Karpas-422 (cell line): ENCODE measurements at places on chromosomes 12 and 14.

- no peaks in the 10 kb centered on the region for H3K36me3 ChIP-seq
- no peaks in the 10 kb centered on the region for H3K27me3 ChIP-seq
- H3K4me1 ChIP-seq, result no peaks in the 10 kb centered on the region
- no peak overlapping the region for H3K4me3 ChIP-seq
Observed at GRCh38 chr12:32874078-32874477, 22.5 kb downstream of the PKP2 start.

- H3K27me3 ChIP-seq, result no peaks in the 10 kb centered on the region
- H3K27ac ChIP-seq, result peak overlapping the region; percentile 91
- H3K36me3 ChIP-seq, result peaks cover 30% of the 10 kb centered on the region; the same call in 1 of the 2 replicates
- peaks cover 42% of the 10 kb centered on the region for H3K4me1 ChIP-seq
- peak; percentile 88 for DNase-seq
Observed at GRCh38 chr12:120110550-120111501, 5.7 kb downstream of the RAB35 start.

DNA sequence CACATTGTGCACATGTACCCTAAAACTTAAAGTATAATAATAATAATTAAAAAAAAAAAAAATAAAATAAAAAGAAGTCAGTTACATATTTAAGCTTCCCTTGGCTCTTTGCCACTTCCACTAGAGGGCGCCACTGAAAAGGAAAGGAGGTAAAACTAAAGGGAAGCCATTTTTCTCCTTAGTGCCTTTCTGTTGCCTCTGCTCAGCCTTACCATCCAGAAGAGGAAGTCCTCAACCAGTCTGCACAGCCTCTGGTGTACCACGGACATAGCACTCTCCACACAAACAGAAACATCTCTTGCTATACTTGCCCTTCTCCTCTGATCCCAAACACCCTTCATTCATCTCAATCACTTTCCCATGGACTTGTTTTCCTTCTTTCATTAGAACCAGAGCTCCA lies 169.0 kb upstream of the EEA1 start:
- H3K27ac ChIP-seq, result no peak overlapping the region
- DNase-seq, result peak; percentile 95
- no peaks in the 10 kb centered on the region for H3K36me3 ChIP-seq
- H3K4me3 ChIP-seq, result no peak overlapping the region

GRCh38 chr12:30805959-30806358 lies 51.2 kb upstream of the CAPRIN2 start:
- no peak overlapping the region for H3K4me3 ChIP-seq
- H3K4me1 ChIP-seq, result no peaks in the 10 kb centered on the region
- no peak overlapping the region for H3K27ac ChIP-seq
- H3K36me3 ChIP-seq, result no peaks in the 10 kb centered on the region
- H3K27me3 ChIP-seq, result no peaks in the 10 kb centered on the region
- no peak for DNase-seq

GRCh38 chr12:122866950-122867607 lies 28.8 kb downstream of the VPS37B start:
- no peaks in the 10 kb centered on the region for H3K36me3 ChIP-seq
- DNase-seq, result no peak
- H3K4me1 ChIP-seq, result peaks cover 25% of the 10 kb centered on the region

DNA sequence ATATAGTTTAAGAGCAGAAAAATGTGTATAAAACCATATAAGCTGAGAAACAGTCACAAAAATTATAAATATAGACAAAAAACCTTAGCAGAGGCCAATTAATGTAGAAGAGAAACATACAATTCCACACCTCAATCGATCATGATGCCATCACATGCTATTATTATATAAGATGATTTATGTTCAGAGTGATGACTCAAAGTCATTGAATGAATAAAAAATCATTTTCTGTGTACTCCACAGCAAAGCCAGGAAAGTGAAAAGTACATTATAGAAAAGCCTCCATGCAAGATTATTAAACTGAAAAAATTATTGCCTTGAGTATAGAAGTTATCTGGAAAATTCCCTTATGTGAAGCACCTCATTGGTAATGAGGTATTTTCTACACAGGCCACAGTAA lies 229.2 kb upstream of the PPFIA2 start:
- no peak for DNase-seq
- no peaks in the 10 kb centered on the region for H3K36me3 ChIP-seq
- H3K4me3 ChIP-seq, result no peak overlapping the region
- no peak overlapping the region for H3K27ac ChIP-seq
- H3K4me1 ChIP-seq, result no peaks in the 10 kb centered on the region

GRCh38 chr14:103495854-103496253 lies 26.8 kb downstream of the CKB start:
- no peak overlapping the region for H3K4me3 ChIP-seq
- H3K27me3 ChIP-seq, result no peaks in the 10 kb centered on the region
- no peak for DNase-seq
- peaks cover 43% of the 10 kb centered on the region; the same call in 1 of the 2 replicates for H3K36me3 ChIP-seq
- H3K27ac ChIP-seq, result no peak overlapping the region
- H3K4me1 ChIP-seq, result peaks cover 3% of the 10 kb centered on the region; the same call in 1 of the 2 replicates

GRCh38 chr12:112969547-112970306 lies 8.6 kb upstream of the OAS2 start:
- no peaks in the 10 kb centered on the region for H3K27me3 ChIP-seq
- H3K27ac ChIP-seq, result no peak overlapping the region
- no peaks in the 10 kb centered on the region for H3K36me3 ChIP-seq
- no peaks in the 10 kb centered on the region for H3K4me1 ChIP-seq
- no peak overlapping the region for H3K4me3 ChIP-seq

GRCh38 chr12:52007982-52008510 lies 1.3 kb downstream of the TAMALIN start:
- no peaks in the 10 kb centered on the region for H3K36me3 ChIP-seq
- H3K4me3 ChIP-seq, result no peak overlapping the region
- peaks cover 26% of the 10 kb centered on the region for H3K4me1 ChIP-seq
- H3K27ac ChIP-seq, result no peak overlapping the region
- no peaks in the 10 kb centered on the region for H3K27me3 ChIP-seq

- no peak overlapping the region for H3K4me3 ChIP-seq
- H3K27me3 ChIP-seq, result no peaks in the 10 kb centered on the region
- H3K36me3 ChIP-seq, result no peaks in the 10 kb centered on the region
- H3K4me1 ChIP-seq, result no peaks in the 10 kb centered on the region
- H3K27ac ChIP-seq, result no peak overlapping the region
Observed at GRCh38 chr12:29486972-29487371, 10.5 kb downstream of the OVCH1 start.

- H3K4me1 ChIP-seq, result no peaks in the 10 kb centered on the region
- peaks cover 24% of the 10 kb centered on the region for H3K36me3 ChIP-seq
- no peaks in the 10 kb centered on the region for H3K27me3 ChIP-seq
- H3K4me3 ChIP-seq, result no peak overlapping the region
Observed at GRCh38 chr14:50254248-50254647, 22.9 kb upstream of the SOS2 start.

GRCh38 chr14:91573894-91574837 lies 64.1 kb upstream of the PPP4R3A start:
- DNase-seq, result no peak
- no peaks in the 10 kb centered on the region for H3K4me1 ChIP-seq
- H3K27me3 ChIP-seq, result no peaks in the 10 kb centered on the region; the same call in 1 of the 2 replicates
- H3K36me3 ChIP-seq, result no peaks in the 10 kb centered on the region
- H3K27ac ChIP-seq, result no peak overlapping the region

DNA sequence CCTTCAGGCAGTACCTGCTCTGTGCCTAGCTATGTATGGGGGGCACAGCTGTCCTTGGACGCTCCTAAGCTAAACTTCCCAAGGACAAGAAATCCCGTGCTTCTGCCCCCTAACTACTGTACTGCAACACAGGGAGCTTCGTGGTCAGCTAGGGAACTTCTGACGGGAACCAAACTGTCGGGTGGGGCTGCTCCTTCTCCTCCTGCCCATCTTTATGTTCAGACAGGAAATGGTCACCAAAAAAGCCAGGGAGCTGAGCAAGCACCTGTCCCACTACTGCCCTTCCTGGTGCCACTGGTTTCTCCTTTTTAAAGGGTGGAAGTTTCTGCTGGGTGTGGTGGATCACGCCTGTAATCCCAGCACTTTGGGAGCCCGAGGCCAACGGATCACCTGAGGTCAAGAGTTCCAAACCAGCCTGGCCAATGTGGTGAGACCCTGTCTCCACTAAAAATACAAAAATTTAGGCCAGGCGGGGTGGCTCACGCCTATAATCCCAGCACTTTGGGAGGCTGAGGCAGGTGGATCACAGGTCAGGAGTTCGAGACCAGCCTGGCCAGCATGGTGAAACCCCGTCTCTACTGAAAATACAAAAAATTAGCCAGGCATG lies 26.6 kb downstream of the PXN start:
- H3K36me3 ChIP-seq, result no peaks in the 10 kb centered on the region
- H3K4me1 ChIP-seq, result peaks cover 6% of the 10 kb centered on the region; the same call in 1 of the 2 replicates
- H3K27me3 ChIP-seq, result no peaks in the 10 kb centered on the region
- H3K27ac ChIP-seq, result no peak overlapping the region

DNA sequence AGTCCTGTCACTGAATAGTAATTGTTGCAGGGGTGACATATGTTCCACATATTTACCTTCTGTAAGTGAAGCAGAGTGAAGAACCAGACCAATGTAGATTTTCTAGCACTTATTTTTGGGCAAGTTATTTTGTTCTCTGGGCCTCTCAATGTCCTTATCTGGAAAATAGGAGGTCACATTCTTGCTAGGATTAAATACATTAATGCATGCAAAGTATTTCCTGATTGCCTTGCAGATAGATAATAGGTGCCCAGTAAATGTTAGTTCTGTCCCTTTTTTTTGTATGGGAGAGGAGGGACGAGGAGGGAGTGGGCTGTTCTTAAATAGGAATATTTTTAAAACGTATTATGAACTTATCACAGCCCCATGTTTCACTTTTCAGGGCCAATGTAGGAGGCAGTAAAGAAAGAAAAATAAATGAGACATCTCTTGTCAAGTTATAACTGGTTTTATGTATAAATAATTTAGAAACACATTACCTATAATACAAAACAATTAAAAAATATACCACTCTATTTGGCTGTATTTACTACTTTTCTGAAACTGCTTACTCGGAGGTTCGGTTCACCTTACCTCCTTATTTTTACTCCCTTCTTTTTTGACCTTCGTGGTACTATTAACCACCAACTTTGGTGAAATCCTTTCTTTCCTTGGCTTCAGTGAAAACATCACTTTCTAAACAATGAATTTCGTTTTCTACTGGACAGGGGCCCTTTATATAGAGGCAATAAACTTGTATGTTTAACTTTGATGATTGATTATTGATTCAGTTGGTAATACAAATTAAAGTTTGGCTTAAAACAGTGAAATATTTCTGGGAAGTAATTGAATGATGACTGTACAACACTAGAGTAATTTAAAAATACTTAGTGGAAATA lies 41.9 kb downstream of the DIP2B start:
- H3K4me1 ChIP-seq, result peaks cover 32% of the 10 kb centered on the region
- no peaks in the 10 kb centered on the region for H3K27me3 ChIP-seq
- H3K4me3 ChIP-seq, result no peak overlapping the region
- no peak for DNase-seq

GRCh38 chr12:97650242-97650641 lies 187.6 kb downstream of the RMST start:
- no peaks in the 10 kb centered on the region for H3K27me3 ChIP-seq
- H3K4me3 ChIP-seq, result no peak overlapping the region
- no peaks in the 10 kb centered on the region for H3K36me3 ChIP-seq
- H3K4me1 ChIP-seq, result no peaks in the 10 kb centered on the region

GRCh38 chr14:76792422-76792821 lies 20.3 kb downstream of the ANGEL1 start:
- no peak overlapping the region for H3K4me3 ChIP-seq
- no peaks in the 10 kb centered on the region for H3K27me3 ChIP-seq
- no peak overlapping the region for H3K27ac ChIP-seq
- peaks cover 30% of the 10 kb centered on the region; the same call in 1 of the 2 replicates for H3K36me3 ChIP-seq
- no peak for DNase-seq
- H3K4me1 ChIP-seq, result no peaks in the 10 kb centered on the region

DNA sequence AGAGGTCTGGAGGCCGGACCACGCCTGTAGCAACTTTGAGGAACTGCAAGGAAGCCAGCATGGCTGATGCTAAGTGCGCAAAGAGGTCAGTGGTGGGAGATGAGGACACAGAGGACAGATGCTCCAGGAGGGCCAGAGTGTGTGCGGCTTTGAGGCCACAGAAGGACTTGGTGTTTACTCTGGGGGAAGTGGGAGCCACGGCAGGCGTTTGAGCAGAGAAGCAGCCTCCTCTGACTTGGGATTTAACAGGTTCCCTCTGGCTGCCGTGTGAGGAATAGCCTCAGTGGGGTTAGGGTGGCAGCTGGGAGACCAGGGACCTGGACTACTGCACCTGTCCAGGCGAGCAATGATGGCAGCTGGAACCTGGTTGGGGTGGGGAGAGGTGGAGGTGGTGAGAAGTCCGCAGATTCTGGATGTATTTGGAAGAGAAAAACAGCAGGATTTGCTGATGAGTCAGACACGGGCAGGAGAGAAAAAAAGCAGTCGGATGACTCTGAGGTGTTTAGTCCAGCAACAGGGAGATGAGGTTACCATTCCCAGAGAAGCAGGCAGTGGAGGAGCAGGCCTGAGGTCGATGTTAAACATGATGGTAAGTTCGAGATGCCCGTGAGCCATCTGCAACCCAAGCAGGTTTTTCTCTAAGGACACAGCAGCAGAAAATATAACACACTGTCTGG lies 143.5 kb downstream of the SCARB1 start:
- no peaks in the 10 kb centered on the region; the same call in 1 of the 2 replicates for H3K27me3 ChIP-seq
- no peaks in the 10 kb centered on the region for H3K36me3 ChIP-seq
- H3K27ac ChIP-seq, result no peak overlapping the region

DNA sequence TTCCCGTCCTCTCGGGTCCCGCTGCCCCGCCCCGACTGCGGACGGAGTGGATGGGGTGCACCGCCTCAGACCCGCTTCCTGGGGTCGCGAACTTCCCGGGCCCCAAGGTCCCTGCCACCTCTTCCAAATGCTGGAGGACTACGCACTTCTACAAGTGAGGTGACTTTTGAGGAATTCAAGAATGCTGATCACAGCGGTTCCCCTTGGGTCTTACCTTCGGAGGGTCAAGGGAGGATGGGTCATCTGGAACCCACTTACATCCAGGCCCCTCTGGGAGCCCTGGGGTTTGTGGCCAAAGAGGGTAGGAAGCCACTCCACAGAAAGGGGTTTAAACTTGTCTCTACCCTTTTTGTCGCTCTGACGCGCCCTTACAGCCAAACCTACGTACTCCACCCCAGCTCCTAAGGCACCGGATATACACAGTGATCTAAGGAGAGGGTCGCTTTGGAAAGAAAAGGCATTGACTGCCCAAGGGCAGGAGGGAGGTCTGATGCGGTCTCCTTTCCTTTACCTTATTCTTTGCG lies 532 bp upstream of the PRKD1 start:
- DNase-seq, result no peak
- H3K4me3 ChIP-seq, result no peak overlapping the region
- H3K27ac ChIP-seq, result no peak overlapping the region
- H3K27me3 ChIP-seq, result no peaks in the 10 kb centered on the region

- DNase-seq, result peak; percentile 52
- peaks cover 94% of the 10 kb centered on the region for H3K36me3 ChIP-seq
- H3K27ac ChIP-seq, result no peak overlapping the region
- no peaks in the 10 kb centered on the region for H3K27me3 ChIP-seq
- H3K4me3 ChIP-seq, result no peak overlapping the region
- H3K4me1 ChIP-seq, result peaks cover 3% of the 10 kb centered on the region
Observed at GRCh38 chr14:69773571-69774276, 6.8 kb downstream of the SRSF5 start.
